Jurkat, Clone E6-1 (cell line): ENCODE measurements at places on chromosomes 13 and 19.

DNA sequence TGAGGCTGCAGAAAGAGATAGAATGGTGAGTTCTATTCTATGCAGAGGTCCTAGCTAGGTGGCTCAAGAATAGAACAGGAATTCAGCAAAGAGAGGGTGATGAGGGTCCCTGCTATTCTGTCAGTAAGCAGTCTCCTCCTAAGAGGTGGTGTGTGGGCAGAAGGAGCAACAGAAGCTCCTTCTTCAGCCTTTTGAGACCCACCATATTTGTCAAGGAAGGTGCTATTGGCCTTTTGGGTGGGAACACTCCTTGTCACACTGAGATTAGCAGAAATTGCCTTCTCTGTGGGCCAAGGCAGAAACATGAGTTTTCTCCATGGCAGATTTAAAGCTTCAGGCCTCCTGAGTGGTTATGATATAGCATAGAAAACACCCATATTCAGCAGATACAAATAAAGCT, 39.4 kb upstream of the RAP2A start:
- DNase-seq, result no peak

GRCh38 chr13:29855784-29856183, 5.4 kb upstream of the UBL3 start:
- no peak for DNase-seq

DNA sequence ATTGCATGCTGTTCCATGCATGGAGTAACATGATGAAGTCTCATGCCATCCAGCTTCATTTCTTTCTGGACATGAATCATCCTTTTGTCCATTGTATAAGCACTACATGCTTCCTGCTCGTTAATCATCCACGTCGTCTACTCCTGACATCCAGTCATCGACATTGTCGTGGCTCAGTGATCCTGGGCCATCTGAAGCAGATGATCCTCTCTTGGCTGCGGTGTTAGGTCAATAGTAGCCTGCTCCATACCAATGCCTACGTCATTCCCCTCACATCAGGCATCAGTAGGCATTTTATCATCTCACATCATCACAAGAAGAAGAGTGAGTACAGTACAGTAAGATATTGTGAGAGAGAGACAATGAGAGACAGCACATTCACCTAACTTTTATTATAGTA, 7.9 kb upstream of the MYO16 start:
- no peak for DNase-seq

GRCh38 chr19:42081584-42082203, 5.7 kb downstream of the ZNF574 start:
- peak; percentile 33 for DNase-seq

DNA sequence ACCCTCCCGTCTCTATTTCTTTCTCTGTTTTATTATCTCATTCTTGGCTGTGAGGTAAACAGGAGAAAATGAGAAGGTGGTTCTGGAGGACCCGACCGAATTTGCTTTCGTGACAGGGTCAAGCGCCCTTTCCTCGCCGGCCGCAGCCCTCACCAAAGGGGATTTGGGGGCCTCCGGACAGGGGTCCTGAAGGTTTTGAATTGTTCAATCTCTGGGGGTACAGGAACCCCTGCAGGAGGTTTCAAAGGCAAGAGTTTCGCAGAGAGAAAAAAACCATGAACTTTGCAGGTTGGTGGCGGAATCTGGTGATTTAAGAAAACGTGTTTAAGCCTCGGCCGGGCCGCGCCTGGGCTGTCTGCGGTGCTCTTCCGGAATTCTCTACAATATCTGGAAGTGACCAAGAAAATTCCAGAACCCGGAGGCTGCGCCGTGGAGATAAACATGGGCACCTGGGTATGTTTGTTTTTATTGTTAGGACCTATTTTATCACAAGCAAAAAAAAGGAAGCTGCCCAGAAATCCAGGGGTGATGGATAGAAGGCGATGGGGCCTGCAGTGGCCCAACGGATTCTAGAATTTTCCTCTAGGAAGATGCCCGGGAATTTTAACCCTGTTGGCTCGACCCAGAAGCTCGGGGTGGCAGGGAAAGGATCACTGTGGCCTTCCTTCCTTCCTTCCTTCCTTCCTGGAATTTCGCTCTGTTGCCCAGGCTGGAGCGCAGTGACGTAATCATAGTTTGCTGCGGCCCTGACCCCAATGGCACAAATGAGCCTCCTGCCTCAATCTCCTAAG, 14.2 kb upstream of the PTBP1 start:
- DNase-seq, result no peak

DNA sequence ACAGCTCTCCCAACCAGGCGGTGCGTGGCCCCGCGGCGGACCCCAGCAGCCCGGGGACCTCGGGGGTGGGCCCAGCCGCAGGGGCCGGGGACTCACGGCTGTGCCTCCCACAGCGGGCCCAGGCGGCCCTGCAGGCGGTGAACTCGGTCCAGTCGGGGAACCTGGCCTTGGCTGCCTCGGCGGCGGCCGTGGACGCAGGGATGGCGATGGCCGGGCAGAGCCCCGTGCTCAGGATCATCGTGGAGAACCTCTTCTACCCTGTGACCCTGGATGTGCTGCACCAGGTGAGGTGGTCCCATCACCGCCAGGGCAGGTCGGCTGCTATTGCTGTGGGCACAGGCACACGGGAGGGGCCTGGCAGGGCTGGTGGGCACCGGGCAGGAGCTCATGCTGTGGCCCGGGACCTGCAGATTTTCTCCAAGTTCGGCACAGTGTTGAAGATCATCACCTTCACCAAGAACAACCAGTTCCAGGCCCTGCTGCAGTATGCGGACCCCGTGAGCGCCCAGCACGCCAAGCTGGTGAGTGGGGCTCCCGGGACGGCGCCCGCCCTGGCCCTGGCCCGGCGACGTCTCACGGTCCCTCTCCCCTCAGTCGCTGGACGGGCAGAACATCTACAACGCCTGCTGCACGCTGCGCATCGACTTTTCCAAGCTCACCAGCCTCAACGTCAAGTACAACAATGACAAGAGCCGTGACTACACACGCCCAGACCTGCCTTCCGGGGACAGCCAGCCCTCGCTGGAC, 7.3 kb downstream of the PTBP1 start:
- DNase-seq, result no peak

GRCh38 chr13:64202517-64202916, 2786.9 kb upstream of the PCDH20 start:
- no peak for DNase-seq

GRCh38 chr19:927780-928401, 2.1 kb downstream of the ARID3A start:
- no peak for DNase-seq

GRCh38 chr13:95440441-95441088, 112.0 kb upstream of the CLDN10 start:
- DNase-seq, result no peak

DNA sequence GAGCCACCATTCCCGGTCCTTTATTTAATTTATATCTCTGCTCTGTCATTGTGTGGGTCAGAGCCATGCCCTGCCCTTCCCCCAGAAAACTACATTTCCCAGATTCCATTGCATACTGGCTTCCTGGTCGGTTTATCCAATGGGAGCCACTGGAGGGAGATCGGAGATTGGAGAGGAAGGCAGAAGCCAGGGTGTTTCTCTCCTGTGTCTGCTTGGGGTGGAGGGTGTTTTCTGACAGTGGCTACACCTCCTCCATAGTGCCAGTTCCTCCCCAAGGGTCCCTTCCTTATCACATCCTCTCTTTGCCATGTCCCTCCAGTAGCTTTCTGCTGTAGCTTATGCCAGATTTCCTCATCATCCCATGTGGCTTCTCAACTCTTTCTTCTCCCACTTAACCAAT, 19.0 kb downstream of the OLFM2 start:
- peak; percentile 35 for DNase-seq

DNA sequence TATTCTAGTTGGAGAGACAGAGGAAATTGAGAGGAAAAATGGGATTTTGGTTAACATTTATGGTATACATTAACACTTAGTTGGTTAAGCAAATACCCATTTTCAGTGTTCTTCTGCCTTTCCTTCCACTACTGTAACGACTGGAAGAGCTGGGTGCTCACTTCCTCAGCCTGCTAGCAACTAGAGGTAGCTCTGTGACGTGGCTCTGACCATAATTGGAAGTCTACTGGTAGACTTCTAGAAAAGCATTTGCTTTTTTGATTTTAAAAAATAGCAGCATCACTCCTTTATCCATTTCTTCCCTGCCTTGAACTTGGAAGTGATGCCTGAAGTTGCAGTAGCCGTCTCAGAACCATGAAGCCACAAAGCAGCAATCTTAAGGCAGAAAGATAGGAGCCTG, 15.9 kb downstream of the NHLRC3 start:
- DNase-seq, result no peak

GRCh38 chr13:112392719-112393118, 16.6 kb downstream of the SPACA7 start:
- no peak for DNase-seq

- DNase-seq, result no peak
Observed at GRCh38 chr13:110232756-110233155, 74.2 kb downstream of the COL4A1 start.

DNA sequence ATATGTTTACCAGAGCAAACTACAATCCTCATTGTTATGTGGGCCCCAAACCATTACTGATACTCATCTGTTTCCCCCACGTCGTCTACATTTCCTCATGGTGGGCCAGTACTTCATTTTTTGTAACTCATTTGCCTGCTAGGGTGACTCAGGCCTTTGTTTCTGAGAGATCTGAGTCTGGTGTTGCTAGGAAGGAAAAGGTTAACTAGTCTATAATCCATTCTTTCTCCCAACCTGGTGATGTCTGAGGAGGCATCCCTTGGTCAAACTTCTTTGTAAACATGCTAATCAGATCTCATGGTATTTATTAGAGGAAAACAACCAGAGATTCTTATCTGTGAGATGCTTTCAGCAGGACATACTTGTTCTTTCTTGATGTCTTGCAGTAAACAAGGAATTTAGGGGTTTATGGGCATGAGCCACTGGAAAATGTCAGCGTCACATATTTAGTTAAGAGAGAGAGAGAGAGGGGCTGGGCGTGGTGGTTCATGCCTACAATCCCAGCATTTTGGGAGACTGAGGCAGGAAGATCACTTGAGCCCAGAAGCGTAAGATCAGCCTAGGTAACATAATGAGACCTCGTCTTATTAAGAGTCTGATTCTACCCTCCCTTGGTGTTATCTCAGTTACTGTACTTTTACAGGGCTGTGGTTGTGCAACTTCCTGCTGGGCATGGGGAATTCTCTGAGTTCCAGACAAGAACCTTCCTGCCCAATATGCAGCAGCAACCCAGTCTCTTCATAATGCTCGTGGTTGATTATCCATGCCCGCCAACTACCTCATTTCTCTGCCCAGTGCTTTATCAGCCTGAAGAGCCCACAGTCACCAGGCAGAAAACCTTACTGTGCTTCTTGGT, 9.7 kb upstream of the DPRX start:
- no peak for DNase-seq

- no peak for DNase-seq
Observed at GRCh38 chr13:79497064-79497463, 16.1 kb downstream of the NDFIP2 start.

DNA sequence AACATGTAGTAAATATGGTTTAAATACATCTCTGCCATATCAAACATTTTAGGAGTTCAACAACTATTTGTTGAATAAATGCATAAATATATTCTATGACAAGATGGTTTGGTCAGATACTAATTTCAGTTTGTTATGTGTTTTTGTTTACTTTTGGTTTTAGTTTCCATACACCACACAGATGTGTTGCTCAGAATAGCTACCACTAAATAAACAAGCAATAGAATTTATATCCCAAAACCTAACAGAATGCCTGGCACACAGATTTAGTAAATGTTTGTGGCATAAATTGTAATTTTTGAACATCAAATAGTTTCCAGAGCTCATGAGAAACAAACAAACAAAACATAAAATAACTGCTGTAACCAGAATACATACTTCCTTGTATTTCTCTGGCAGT, 126.8 kb upstream of the ATXN8OS start:
- DNase-seq, result no peak

DNA sequence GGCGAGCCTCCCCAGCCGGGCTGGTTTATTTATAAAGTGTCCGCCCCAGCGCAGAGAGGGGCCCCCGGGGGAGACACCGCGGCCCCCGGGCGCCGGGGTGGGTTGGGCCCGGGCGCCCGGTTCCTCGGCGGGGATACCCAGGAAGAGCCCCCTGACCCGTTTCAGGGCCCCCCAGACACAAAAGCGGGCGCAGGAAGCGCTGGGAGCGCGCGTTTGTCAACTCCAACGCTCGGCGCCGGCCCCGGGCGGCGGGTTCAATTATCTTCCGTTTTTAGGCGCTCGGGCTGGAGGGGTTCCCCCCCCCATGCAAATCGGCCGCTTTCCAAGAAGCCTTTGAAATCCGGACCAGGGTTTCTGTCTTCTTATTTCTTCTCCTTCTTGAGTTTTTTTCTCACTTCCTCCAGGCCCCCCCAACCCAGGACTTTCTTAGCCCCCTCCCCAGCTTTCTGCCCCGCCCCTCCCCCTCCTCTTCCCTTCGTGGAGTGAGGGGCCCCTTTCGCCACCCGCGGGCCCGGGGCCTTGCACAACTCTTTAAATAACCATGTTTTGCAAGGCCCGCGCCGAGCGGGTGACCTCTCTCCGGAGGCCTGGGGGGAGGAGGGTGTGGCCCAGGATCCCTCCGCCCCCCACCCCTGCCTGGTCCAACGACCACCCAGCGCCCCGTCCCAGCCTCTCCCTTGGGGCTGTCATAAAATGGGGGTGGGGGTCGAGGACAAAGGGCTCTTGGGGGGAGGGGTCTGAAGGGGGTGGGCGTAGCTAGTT, 935 bp downstream of the ARID3A start:
- no peak for DNase-seq
